ENCODE measurements at places on chromosomes 4 and X.

DNA sequence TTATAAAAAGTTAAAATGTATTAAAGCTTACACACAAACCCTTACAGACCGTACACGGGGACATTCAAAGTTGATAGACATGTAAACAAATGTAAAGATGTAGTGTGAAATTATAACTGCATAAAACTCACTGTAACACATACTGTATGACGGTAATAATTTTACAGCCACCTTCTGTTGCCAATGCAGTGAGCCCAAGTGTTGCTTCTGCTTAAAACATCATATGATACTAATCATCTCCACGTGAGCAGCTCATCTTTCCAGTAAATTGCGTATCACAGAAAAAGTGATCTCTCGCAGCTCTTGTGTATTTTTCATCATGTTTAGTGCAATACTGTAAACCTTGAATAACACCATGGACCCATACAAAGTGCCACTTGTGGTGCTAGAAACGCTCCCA is 233.2 kb downstream of the STK32B start:
- DNase-seq = no peak

DNA sequence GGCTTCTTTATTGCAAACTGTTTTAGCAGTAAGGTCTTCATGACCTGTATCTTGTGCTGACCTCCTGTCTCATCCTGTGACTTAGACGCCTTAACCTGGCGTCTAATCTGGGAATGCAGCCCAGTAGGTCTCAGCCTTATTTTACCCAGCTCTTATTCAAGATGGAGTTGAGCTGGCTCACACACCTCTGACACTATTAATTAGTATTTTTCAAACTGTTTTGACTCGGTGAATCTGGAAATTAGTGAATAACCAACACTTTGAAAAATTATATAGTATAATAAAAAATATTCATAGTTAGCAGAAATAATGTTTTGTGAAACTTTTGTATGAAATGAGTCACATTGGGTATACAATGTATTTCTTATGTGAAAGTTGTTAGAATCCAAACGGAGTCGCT is 189.4 kb downstream of the PDGFRA start:
- DNase-seq = no peak

DNA sequence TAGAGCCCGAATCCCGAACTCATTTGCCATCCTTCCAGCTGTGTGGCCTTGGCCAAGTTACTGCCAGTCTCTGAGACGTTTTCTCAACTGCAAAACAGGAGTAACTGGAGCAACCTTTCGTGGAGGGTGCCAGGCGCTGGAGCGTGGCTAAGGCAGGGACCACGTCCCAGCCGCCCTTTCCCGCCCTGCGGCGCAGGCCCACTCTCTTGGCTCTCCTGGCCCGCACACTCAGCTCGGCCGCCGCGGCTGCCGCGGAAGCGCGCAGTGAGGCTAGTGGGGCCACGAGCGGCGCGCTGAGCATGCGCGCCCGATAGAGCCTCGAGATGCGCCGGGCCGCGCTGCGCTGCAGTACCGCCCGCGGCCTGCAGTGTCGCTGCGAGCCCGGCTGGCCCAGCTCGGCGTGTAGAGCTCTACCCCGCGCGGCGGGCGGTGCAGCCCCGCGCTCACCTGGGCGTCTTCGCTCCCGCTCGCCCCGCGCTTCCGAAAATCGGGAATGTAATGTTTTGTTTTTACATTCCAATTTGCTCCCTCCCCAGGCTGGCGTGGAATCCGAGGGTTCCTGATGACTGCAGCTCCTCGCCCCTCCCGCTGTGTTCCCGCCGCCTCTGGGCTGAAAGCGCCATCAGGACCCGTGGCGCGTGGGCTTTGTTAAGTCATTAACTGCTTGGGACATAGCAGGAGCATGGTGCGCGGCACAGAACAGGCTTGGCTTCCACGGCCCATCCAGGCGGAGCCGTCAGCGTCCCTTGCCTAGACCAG is 4.0 kb upstream of the ZNF518B start:
- DNase-seq = no peak

GRCh38 chr4:1600811-1601532 is 83.1 kb downstream of the FAM53A start:
- no peak for DNase-seq

GRCh38 chr4:162684371-162684700 is 482.4 kb downstream of the NAF1 start:
- DNase-seq = no peak

- no peak for DNase-seq
These were observed 578.0 kb downstream of the SPRY1 start for GRCh38 chr4:123974386-123975149.

- DNase-seq = no peak
These were observed 660 bp downstream of the GEMIN8 start for GRCh38 chrX:14029039-14029424.

DNA sequence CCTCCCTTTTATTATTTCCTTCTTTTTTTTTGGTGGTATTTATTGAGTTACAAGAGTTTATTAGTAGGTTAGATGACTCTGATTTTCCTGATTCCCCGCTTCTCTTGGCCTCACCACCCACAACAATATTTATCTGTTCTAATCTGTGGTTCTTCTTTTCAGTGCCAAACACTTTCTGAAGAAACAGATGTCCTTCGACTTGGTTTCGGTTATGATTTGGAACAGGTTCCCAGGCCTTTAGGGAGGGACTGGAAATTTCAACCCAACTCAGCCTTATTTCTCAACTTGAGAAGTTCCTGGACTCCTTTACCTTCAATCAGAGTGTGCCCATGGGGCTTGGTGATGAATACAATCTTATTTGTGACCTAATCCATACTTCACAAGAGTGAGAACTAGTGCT is 108.1 kb downstream of the UCHL1 start:
- DNase-seq = no peak

DNA sequence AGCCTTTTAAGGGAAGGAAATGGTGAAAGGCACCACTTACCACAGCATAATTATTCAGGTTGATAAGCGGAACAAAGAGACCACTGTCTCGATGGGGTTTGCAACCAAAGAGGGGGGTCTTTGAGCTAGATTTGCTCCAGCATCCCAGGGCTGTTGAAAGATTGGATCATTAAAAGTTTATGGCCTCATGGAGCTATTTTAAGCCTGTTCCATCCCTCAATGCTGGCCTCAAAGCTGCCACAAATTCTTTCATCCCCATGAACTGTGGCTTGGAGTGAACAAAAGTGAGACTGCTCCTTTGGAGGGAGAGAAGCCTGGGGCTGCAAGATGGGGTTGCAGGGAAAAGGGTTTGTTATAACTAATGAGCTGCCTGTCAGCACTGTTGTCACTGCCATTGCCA is 209.8 kb downstream of the RTL9 start:
- no peak for DNase-seq

GRCh38 chr4:146522869-146523205 is 1.1 kb upstream of the SLC10A7 start:
- DNase-seq = no peak

DNA sequence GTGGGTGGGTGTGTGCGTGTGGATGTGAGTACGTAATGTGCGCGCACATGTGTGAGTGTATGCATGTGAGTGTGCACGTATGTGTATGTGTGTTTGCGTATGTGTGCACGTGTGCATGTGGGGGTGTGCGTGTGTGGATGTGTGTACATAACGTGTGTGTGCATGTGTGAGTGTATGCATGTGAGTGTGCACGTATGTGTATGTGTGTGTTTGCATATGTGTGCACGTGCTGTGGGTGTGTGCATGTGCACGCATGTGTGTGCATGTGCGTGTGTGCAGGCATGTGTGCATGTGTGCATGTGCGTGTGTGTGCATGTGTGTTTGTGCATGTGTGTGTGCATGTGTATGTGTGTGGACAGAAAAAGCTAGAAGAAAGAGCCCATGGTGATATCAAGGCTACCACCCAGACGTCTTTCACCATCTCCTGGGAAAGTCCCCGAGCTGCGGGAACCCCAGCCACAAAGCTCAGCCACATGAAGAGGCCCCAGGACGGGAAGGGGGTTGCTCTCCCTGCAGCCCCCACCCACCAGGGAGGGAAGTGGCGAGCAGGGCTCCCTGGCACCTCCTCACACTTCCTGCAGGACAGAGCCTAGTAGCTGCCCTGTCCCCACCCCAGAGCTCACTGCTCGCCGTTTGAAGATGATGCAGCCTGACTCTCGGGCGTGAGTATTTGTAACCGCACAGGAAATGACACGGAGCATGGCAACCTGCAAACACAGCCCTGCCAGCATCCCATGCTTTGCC is 108.3 kb downstream of the DCTD start:
- no peak for DNase-seq

DNA sequence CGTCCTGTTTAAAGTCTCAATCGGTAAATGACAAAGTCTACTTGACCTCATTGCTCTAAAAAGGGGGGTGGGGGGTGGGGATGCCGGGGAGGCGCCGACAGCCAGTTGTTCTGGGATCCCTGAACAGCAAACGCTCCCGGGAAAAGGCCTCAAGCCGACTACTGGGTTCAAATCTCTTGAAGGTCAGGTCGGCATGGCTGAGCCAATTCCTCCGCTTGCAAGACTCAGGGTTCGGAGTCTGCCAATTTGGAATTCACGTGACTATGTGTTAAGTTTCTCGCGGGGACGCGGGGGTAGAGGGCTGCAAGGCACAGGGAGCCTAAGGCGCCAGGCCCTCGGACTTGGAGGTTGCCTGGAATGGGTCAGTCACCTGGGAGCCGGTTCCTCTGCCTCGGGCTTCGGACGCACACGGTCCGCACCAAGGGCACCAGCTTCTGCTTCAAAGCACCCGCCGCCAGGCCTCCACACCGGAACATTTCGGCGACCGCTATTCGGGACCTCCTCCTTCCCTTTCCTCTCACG is 399 bp downstream of the AIFM1 start:
- no peak for DNase-seq

- DNase-seq = no peak
These were observed at the start of gene PKD2 for GRCh38 chr4:88007304-88008121. TSS of gene PKD2 (plus strand) at chr4:88007635. CDS start at chr4:88007734, 99 bp downstream.

DNA sequence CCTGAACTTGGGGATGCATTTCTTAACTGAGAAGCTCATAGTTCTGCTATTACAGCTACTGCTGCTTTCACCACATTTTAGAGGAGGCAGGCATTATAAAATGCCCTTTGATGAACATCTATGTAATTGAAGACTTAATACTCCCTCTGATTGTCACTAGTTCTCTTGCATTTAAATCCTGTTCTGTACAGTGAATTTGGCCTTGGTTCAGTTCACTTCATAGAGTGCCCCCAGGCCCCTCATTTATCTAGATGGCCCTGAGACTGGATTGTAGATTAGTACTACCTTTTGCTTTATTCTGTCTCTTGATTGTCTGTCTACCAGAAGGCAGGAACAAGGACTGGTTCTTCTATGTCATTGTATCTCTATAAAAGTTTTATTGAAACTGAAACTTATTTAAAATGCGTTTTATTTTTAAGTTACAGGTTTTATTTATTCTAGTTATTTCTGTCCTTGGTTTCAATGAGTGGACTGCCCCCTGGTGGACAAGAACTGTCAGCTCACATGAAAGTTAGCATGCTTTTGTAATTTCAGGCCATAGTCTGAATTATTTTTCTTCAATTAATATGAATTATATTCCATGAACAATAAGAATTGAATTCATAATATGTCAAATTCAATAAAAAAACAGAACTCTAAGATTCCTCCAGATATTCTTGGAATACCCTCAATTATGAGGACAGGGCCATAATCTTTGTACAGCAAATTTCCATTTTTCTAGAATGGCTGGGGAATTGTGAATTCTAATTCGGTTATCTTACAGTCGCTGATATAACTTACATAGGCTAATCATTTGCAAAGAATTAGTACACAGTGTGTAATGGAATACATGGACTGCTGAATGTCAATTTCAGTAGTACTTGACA is 47.2 kb upstream of the TMEM33 start:
- peak; percentile 20 for DNase-seq

GRCh38 chrX:110248578-110248977 is 69.3 kb downstream of the AMMECR1 start:
- DNase-seq = no peak

GRCh38 chrX:43527801-43528200 is 128.3 kb upstream of the MAOA start:
- no peak for DNase-seq

- no peak for DNase-seq
These were observed 78.2 kb downstream of the IL21 start for GRCh38 chr4:122542411-122543236.

GRCh38 chr4:147740176-147740575 is 8.3 kb downstream of the ARHGAP10 start:
- no peak for DNase-seq

DNA sequence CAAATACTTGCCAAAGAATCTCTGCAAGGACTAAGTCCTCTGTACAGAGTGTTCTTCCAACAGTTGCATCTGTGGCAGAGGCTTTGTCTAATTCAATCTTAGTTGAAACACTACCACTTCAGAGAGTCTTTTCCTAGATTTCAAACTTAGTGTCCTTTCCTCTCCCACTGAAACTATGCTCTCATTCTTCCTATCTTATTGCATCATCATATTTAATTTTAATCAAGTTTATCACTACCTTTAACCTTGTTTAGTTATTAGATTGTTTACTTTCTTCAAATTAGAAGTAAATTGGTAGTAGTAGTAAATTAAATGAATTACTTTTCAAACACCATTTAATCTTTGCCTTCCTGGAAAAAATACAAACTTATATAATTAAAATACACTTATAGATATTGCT is 1082.3 kb upstream of the PABPC4L start:
- no peak for DNase-seq

DNA sequence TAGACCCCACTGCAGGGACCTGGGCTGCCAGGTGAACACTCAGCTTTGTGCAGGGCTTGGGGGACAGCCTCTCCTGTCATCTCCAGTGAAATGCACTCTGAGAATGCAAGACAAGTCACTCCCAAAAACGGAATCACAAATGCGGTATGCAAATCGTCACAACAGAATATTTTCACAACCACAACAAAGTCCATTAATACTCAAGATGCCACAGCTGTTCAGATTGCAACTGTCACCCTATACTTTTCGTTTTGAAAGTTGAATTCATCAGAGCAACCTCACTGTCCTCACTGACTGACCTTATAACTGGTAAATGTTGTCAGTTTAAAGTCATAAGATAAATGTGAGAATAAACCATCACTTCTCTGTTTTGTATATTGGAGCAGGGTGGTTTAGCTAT is 16.6 kb downstream of the JAKMIP1 start:
- DNase-seq = no peak

DNA sequence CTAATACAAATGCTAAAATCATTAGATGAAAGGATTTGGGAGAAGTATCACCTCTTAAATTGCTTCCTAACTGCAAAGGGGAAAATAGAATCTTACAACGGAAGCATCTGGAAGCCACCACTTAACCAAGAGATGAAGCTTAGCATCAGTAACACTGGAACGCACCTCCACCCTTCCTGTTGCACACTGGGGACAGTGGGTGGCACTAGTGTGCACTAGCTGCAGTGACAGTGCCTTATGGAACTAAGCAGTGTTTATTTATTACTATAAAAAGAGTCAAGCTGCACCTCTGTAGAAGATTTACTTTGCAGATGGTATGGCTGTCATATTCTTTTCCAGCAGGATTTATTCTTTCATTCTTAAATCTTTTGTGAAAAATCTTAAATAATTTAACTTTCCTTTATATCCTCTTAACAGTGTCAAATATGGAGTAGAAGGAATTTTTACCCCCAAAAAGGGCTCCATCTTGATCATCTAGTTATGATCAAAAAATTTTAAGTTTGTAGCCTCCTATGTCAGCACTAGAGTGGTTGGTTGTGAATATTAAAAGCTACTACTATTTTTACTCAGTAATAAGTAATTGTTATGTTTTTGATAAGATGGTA is 76.7 kb downstream of the SCD5 start:
- no peak for DNase-seq

GRCh38 chr4:149112109-149112508 is 669.9 kb upstream of the NR3C2 start:
- no peak for DNase-seq

GRCh38 chrX:42751573-42751972 is 26.4 kb downstream of the PPP1R2C start:
- DNase-seq = no peak
